ENCODE measurements at places on chromosomes 13 and 19. TPM values are rescaled to one million over a fixed set of nuclear protein-coding genes. Genes with fewer than 3 reads are reported as not detected.

Gene N4BP2L1
- 11.2 TPM for total RNA-seq

Gene ZNF761
- total RNA-seq, result 16.5 TPM

- DNase-seq, result peak; percentile 50
These were observed 12.4 kb upstream of the USE1 start for GRCh38 chr19:17202713-17203112.

GRCh38 chr19:5200844-5201243 lies 139.8 kb downstream of the PTPRS start:
- no peak for DNase-seq

Gene TINCR
- total RNA-seq, result under 0.01 TPM

Gene F7
- total RNA-seq, result not detected

GRCh38 chr19:17947815-17948513 lies 15.1 kb downstream of the CCDC124 start:
- peak; percentile 100 for DNase-seq

- peak; percentile 13 for DNase-seq
These were observed 2.9 kb upstream of the MTUS2 start for GRCh38 chr13:28817204-28817603.

Gene GPR183
- total RNA-seq, result 0.29 TPM

- DNase-seq, result peak; percentile 99
These were observed 6.2 kb downstream of the SYT5 start for GRCh38 chr19:55173714-55174409.

DNA sequence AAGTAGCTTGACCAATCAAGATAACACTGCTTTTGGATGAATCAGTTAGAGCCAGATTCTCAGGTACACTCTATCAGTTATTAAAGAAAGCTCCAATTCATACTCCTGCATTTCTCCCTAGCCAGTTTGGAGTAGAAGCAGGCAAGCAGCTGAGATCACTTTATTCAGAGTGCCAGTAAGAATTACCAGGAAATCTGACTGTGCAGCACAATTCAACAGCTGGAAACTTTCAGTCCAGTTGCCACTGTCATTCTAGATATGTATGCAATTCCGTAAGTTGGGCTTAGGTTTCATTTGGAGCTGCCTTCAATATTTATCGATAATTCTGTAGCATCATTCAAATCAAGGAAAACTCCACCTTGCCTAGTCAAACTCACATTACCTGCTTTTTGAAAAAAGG lies 2625.6 kb upstream of the PCDH20 start:
- DNase-seq, result no peak

DNA sequence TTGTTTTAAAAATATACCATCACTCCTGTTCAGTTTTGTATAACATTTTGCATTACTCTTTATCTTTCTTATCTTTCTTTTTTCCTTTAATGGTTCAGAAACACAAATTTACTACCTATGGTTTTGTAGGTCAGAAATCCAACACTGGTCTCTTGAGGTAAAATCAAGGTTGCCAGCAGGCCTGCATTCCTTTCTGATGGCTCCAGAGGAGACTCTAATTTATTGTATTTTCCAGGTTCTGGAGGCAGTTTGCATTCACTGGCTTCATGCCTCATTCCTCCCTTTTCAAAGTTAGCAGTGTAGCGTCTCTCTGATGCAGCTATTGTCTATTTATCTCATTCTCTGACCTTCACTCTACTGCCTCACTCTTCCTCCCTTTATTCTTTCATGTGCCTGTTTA lies 767.4 kb downstream of the SLITRK6 start:
- DNase-seq, result no peak

DNA sequence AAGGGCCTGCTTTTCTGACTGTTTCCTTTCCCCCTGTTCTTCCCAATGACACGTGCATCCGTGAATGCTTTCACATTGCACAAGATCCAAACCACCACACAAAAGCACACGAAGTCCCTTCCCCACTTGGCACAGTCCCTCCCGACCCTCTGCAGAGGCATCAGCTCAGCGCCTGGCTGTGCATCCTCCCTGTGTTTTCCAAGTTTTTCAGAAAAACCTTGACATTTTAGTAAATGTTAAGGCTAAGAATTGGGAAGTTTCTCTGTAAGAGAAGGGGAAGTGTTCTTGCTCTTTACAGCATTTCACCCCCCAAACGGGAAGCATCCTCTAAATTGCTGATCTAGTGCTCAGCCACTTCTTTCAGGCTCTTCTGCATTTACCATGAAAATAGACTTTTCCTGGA lies 94.5 kb upstream of the TM9SF2 start:
- no peak for DNase-seq

Gene CGB5
- total RNA-seq, result not detected

GRCh38 chr13:100722517-100722916 lies 47.9 kb upstream of the TMTC4 start:
- no peak for DNase-seq

DNA sequence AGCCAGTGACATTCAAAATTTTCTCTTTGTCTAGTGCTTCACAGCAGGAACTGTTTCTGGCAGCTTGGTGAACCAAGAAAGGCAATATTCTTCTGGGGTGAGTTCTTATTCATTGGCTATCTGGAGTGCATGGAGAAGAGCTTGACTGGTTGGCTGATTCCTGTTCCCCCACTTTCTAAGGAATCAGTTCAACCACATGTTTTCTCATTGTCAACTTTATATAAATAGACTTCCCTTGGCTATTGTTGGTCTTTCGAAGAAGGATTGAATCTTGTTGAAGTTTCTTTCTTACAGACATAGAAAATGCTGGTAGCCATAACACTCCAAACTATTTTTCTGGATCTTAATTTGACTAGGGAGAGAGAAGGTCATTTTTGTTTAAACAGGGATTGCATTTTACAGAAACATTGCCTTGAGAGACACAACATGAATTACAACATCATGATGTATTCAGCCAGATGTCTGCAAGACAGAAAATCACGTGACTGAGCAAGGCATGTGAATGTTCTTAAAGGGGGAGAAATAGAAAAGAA lies 85.2 kb downstream of the EDNRB start:
- DNase-seq, result no peak

GRCh38 chr13:100633461-100633860 lies 41.1 kb downstream of the TMTC4 start:
- peak; percentile 81 for DNase-seq

- peak; percentile 68 for DNase-seq
These were observed 2.0 kb downstream of the UHRF1 start for GRCh38 chr19:4911314-4911713.

Gene B3GNT3
- not detected for total RNA-seq

GRCh38 chr13:109743706-109744453 lies 42.5 kb downstream of the IRS2 start:
- no peak for DNase-seq

GRCh38 chr13:50361282-50361681 lies 346.0 kb downstream of the KCNRG start:
- DNase-seq, result no peak

GRCh38 chr19:41154060-41154459 lies 39.0 kb upstream of the CYP2S1 start:
- no peak for DNase-seq

DNA sequence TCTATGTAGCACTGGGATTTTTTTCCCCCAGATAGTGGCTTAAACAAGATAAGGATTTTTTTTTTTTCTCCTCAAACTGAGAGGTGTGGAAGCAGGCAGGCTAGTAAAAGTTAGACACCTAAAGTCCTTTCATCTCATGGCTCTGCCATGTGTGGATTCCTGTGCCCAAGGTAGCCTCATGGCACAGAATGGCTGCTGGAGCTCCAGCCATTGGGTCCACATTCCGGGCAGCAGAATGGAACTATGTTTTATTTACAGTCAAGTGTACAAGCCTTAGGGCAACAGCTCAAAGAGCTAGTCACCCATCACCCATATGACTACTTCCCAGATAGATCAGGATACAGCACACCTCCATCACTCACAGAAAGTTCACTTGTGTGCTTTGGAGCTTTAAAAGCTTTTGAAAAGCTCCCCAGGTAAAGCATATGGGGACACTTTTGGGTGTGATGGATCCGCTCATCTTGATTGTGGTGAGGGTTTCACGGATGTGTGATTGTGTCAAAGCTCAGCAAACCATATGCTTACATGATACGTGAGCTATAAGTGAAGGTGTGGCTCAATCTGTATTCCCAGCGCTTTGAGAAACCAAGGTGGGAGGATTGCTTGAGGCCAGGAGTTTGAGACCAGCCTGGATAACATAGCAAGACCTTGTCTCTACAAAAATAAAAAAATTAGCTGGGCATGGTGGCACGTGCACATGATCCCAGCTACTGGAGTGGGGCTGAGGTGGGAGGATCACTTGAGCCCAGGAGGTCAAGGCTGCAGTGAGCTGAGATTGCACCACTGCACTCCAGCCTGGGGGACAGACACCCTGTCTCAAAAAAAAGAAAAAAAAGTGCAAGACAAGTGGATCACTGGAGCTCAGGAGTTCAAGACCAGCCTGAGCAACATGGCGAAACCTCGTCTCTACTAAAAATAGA lies 18.1 kb downstream of the PGLS start:
- no peak for DNase-seq

- DNase-seq, result no peak
These were observed 2.3 kb downstream of the TBXA2R start for GRCh38 chr19:3604227-3604986.

GRCh38 chr13:75161804-75162203 lies 320.2 kb downstream of the TBC1D4 start:
- DNase-seq, result no peak

DNA sequence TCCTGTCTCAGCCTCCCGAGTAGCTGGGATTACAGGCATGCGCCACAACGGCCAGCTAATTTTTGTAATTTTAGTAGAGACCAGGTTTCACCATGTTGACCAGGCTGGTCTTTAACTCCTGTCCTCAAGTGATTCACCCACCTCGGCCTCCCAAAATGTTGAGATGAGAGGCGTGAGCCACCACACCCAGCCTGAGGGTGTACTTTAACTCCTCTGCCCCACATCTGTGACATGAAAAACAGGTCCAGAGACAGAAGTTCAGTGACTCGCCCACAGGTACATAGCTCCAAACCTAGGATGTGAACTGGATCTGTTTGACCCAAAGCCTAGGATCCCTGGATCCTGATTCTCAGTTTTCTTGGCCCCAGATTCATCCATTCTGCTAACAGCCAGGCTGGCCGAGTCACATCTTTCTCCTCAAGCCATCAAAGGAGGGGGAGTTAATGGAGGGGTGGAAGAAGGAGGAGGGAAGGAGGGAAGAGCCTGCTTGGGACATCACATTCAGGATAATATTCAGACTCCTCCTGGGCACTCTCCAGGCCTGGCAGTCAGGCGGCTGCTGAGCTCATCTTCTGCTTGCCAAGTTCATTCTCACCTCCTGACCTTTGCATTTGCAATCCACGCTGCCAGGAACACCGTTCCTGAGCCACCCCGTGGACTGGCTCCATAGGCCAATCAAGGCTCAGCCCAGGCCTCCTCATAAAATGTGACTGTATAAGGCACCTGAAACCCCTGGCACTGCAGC lies 3.1 kb downstream of the SPC24 start:
- DNase-seq, result peak; percentile 95

Gene CYP2F1
- not detected for total RNA-seq

Gene SERTAD1
- 15.2 TPM for total RNA-seq

DNA sequence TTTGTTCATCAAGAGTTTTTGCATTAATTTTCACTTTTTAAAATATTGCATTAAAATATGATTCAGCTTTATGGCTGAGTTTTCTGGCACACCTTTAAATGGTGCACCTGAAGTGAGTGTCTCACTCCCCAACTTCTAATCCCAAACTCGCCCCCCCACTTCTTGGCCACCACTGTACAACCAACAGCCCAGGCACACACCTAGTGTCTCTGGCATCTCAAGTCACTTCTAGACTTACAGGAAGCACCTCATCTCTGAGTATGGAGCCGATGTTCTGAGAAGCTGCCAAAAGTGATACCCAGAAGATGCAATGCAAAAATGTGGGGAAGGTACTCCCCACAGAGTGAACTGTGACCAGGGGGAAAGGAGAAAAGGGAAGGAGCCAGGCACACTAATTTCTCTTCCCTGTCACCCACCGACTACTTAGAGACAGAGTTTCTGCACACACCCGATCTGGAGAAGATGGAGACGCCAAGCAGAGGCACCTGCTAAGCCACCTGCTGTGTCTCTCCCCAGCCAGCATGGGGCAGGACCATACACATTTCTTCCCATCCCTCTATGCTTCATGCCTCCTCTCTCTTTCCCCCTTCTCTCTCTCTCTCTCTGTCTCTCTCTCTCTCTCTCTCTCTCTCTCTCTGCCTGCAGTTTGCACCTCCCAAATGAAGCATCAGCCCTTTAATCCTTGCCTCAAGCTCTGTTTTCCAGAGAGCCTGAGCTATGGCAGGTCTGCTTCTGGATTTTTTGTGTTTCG lies 155.3 kb upstream of the ZNF507 start:
- DNase-seq, result no peak

- no peak for DNase-seq
These were observed 243.6 kb downstream of the NDFIP2 start for GRCh38 chr13:79724348-79725103.
